Activated CD4-positive, alpha-beta T cell treated with anti-CD3 and anti-CD28 coated beads for 36 hours (primary cell): ENCODE measurements at places on chromosomes 7 and 10. TPM values are rescaled to one million over a fixed set of nuclear protein-coding genes. Genes with fewer than 3 reads are reported as not detected.
A peak's percentile ranks its signal among the peaks of the same experiment; 100 is the strongest.

Gene ITIH5
- total RNA-seq: not detected

- no peak for DNase-seq
- no peaks in the 10 kb centered on the region for H3K4me1 ChIP-seq
- no peak overlapping the region for H3K27ac ChIP-seq
- H3K27me3 ChIP-seq: no peaks in the 10 kb centered on the region
- H3K36me3 ChIP-seq: no peaks in the 10 kb centered on the region
Observed at GRCh38 chr10:119614686-119615085, 17.9 kb upstream of the TIAL1 start.

GRCh38 chr7:152756116-152756515 is 3.4 kb upstream of the ACTR3B start:
- no peak overlapping the region for H3K4me3 ChIP-seq
- no peak for DNase-seq
- H3K27me3 ChIP-seq: no peaks in the 10 kb centered on the region
- peaks cover 3% of the 10 kb centered on the region for H3K36me3 ChIP-seq

DNA sequence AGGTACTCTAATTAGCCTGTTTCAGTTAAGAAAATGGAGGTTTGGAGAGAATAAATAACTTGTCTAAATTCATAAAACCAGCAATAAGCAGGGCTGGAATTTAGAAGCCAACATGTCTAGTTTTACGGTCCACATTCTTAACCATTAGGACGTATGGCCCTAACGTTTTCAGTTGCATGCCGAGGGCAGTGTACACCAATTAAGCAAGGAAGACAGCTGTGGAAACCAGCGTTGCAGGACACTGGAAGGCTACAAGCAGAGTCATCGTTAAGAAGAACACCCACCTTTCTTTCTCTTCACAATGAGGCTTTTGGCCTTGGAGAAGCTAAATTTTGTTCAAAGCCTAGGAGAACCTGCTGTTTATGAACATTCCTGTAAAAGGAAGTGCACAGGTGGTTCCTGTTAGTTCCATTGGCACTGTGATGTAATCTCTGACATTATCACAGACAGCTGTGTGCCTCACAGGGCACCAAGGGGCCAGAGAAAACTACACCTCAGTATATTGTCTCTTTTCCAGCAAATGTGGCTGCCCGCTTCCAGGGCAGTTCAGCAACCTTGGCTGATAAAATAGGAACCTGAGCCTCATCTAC is 21.0 kb downstream of the MPP7 start:
- no peak overlapping the region for H3K4me3 ChIP-seq
- no peak overlapping the region for H3K27ac ChIP-seq
- DNase-seq: no peak
- no peaks in the 10 kb centered on the region for H3K36me3 ChIP-seq

Gene DPP6
- total RNA-seq: not detected

DNA sequence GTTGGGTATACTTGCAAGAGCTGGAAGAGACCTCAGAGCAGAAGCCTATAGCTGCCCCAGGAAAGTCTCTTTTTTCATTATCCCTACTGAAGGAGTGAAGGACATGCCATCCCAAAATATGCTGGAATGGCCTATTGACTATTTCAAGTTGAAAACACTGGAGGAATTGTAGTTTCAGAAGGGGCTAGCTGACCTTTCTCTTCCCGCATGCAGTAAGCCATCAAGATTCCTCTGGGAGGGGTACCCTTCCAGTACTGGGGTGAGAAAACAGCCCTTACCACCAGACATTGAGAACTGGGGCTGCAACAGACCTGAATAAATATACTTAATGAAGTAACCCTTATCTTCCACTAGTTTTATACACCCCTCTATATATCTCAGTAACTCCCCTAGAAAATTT is 41.7 kb downstream of the CHCHD3 start:
- peaks cover 7% of the 10 kb centered on the region for H3K4me1 ChIP-seq
- H3K36me3 ChIP-seq: peaks cover 10% of the 10 kb centered on the region
- no peak for DNase-seq
- H3K4me3 ChIP-seq: no peak overlapping the region

Gene TSPAN13
- 0.64 TPM for total RNA-seq

GRCh38 chr7:111172564-111173257 is 81.8 kb downstream of the LRRN3 start:
- H3K36me3 ChIP-seq: peaks cover 3% of the 10 kb centered on the region
- no peak overlapping the region for H3K4me3 ChIP-seq
- no peak overlapping the region for H3K27ac ChIP-seq
- H3K4me1 ChIP-seq: peaks cover 10% of the 10 kb centered on the region

GRCh38 chr7:140384894-140385545 is 13.3 kb downstream of the SLC37A3 start:
- peaks cover 29% of the 10 kb centered on the region for H3K36me3 ChIP-seq
- peak overlapping the region; percentile 8 for H3K27ac ChIP-seq
- peaks cover 32% of the 10 kb centered on the region for H3K4me1 ChIP-seq
- H3K4me3 ChIP-seq: peak overlapping the region; percentile 12

Gene CCDC172
- not detected for total RNA-seq

DNA sequence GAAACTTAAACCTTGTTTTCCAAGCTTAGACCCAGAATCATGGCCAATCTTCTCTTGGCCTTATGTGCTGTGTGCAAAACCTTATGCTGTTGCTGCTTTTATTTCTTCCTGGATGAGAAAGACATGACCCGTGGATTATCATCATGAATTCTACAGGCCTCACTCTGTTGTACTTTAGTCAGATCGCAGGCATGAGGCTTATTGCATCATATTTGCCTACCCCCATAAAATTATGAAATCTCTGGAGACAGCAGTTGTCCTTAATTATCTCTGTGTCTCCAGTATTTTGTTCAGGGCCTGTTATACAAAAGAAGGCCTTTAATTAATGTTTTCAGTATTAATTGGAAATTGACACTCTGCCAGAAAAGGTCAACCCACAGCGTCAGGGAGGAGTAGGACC is 71.6 kb downstream of the PLCE1 start:
- DNase-seq: no peak
- H3K4me1 ChIP-seq: no peaks in the 10 kb centered on the region
- H3K27me3 ChIP-seq: peaks cover 4% of the 10 kb centered on the region
- H3K27ac ChIP-seq: no peak overlapping the region
- no peaks in the 10 kb centered on the region for H3K36me3 ChIP-seq

Gene MYH16
- total RNA-seq: not detected

DNA sequence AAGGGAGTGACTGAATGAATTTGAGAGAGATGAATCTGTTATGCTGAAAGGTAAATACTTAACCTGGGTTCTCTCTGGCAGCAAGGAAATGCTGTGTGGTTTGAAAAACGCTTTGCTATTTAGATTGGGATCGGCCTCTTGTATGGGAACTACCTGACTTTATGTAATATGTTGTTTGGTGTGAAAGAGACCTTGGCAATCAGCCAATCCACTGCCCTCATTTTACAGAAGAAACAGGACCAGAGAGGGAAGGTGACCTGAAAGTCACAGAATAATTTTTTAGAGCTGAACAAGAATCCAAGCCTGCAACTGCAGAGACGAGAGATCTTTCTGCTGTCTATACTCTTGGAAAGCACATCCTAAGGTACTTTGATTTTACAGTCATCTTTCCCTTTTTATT is 1.0 kb downstream of the BUD31 start:
- DNase-seq: no peak
- H3K36me3 ChIP-seq: peaks cover 55% of the 10 kb centered on the region
- H3K4me1 ChIP-seq: peaks cover 33% of the 10 kb centered on the region
- H3K27me3 ChIP-seq: no peaks in the 10 kb centered on the region
- H3K27ac ChIP-seq: peak overlapping the region; percentile 96

Gene VSIR
- 78.2 TPM for total RNA-seq

GRCh38 chr10:99422529-99423096 is 7.8 kb downstream of the GOT1 start:
- peaks cover 37% of the 10 kb centered on the region for H3K36me3 ChIP-seq
- H3K4me3 ChIP-seq: no peak overlapping the region
- H3K27ac ChIP-seq: no peak overlapping the region
- H3K4me1 ChIP-seq: peaks cover 3% of the 10 kb centered on the region

GRCh38 chr7:3119963-3120362 is 76.3 kb upstream of the CARD11 start:
- no peak overlapping the region for H3K4me3 ChIP-seq
- no peaks in the 10 kb centered on the region for H3K27me3 ChIP-seq
- peak overlapping the region; percentile 6 for H3K27ac ChIP-seq

Gene LARP4B
- total RNA-seq: 97.5 TPM

GRCh38 chr10:130636313-130636930 is 500.2 kb downstream of the GLRX3 start:
- H3K36me3 ChIP-seq: no peaks in the 10 kb centered on the region
- H3K27ac ChIP-seq: no peak overlapping the region
- peaks cover 25% of the 10 kb centered on the region for H3K27me3 ChIP-seq

DNA sequence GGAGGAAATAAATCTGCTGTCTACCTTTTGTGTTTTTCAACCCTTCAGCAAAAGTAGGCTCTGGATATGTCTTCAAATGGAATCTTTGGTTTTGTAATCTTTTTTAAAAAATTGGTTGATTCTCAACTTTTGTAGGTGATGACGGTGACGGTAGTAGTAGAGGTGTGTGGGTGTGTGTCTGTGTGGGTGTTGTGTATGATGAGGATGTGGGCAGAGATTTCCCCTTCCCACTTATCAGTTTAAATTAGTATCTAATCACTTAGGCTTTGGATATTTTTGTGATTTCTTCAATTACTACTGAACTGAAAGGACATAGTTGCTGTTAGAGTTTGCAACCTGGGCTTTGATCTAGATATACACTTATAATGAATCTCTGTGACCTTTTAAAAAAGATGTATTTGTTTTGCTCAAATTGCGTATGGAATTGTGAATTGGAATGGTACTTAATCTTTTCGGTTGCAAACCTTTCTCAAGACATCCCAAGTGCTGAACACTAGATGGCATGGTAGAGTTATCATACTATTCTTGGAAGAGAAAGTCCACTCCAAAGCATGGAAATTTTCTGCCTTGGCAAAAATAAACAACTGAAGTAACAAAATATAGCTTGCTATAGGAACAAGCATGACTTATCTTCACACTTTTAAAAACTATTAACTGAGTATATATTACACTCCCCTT is 51.9 kb upstream of the A1CF start:
- no peaks in the 10 kb centered on the region for H3K36me3 ChIP-seq
- peaks cover 6% of the 10 kb centered on the region for H3K27me3 ChIP-seq
- H3K4me3 ChIP-seq: no peak overlapping the region
- no peaks in the 10 kb centered on the region for H3K4me1 ChIP-seq
- no peak for DNase-seq

- no peaks in the 10 kb centered on the region for H3K4me1 ChIP-seq
- DNase-seq: no peak
- H3K27ac ChIP-seq: no peak overlapping the region
- no peaks in the 10 kb centered on the region for H3K36me3 ChIP-seq
Observed at GRCh38 chr7:43148161-43148731, 35.8 kb downstream of the HECW1 start.

Gene DEPP1
- 0.34 TPM for total RNA-seq

DNA sequence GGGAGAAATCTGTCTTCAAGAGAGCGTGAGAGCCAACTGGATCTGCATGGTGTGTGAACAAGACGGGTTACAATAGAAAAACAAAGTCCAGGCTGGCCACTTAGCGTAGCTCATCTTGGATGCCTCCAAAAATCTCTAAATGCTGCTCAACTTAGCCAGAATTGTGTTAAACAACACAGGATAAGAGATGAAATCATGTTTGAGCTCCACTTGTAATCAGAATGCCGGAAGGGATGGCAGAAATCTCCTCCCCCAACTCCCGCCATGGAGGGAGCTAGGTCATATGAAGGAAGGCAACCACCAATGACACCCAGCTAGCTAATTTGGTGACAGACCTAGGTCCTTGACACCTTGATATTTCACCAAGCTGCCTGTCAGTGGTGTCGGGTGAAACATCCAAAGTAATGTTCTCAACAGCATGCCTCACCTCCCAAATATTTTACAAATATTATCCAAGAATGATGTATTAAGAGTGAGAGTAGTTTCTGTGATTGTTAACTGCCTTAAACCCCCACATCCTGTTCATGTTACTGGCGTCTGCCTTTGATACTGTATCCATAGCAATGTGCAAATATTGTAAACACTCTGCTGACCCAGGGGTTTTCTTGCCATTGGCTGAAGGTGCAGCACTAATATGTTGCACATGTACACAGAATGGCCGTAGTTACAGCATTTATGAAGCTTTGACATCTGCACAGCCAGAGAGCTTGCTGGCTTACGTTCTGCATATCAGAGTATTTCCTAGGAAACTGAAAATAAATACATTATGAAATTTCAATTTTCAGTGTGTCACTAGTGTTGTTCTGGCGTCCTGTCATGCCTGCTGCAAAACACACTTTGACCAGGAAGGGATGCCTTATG is 25.8 kb downstream of the TMEM254 start:
- no peak for DNase-seq
- no peaks in the 10 kb centered on the region for H3K27me3 ChIP-seq

DNA sequence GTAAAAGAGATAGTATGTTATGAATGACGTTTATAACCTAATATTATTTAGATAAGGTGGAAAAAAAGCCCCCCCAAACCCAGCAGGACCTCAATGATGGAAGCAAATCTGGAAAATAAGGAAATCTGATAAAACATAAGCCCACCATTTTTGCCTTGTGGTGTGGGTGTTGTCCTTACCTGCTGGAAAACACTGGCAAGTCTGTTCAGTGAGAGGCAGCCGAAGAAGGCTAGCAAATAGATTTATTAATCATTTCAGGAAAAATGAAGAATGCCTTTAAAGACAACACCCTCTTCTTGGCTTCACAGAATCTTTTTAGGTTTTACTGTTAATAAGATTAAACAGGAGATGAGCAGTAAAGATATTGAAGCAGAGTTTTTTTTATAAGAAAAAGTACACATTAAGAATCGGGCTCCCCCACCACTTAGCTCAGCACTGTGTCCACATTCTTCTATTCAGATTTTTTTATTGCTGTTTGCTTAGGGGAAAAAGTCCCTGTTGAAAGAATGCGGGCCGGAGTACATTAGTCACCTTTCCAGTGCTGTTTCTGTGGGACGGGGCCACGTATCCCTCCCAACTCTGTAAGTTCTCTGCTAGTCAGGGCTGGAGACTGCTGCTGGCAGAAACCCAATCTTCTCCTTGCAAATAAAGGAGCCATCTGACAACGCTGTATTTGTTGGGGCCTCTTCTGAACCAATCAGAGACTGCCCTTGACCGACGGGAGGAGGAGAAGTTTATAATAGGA is 104.1 kb downstream of the EVX1 start:
- no peaks in the 10 kb centered on the region for H3K36me3 ChIP-seq
- DNase-seq: no peak
- H3K4me3 ChIP-seq: no peak overlapping the region
- H3K4me1 ChIP-seq: no peaks in the 10 kb centered on the region

Gene CUBN
- 0.43 TPM for total RNA-seq

- no peaks in the 10 kb centered on the region for H3K36me3 ChIP-seq
- no peak overlapping the region for H3K27ac ChIP-seq
- H3K4me3 ChIP-seq: no peak overlapping the region
- no peaks in the 10 kb centered on the region for H3K4me1 ChIP-seq
- no peak for DNase-seq
Observed at GRCh38 chr7:18558503-18558902, 63.0 kb downstream of the HDAC9 start.

GRCh38 chr7:73984481-73985205 is 43.3 kb upstream of the ELN start:
- H3K4me1 ChIP-seq: no peaks in the 10 kb centered on the region
- no peaks in the 10 kb centered on the region for H3K27me3 ChIP-seq
- H3K27ac ChIP-seq: no peak overlapping the region
- DNase-seq: no peak
